Panc1 (cell line): ENCODE measurements at places on chromosomes 5 and 9. TPM values are rescaled to one million over a fixed set of nuclear protein-coding genes. Genes with fewer than 3 reads are reported as not detected.

Gene RLN2
- not detected for total RNA-seq

Gene SYNPO
- 82.8 TPM for total RNA-seq

Gene JAKMIP2
- not detected for total RNA-seq

Gene SPATA31C1
- not detected for total RNA-seq

Gene DBH
- not detected for total RNA-seq

DNA sequence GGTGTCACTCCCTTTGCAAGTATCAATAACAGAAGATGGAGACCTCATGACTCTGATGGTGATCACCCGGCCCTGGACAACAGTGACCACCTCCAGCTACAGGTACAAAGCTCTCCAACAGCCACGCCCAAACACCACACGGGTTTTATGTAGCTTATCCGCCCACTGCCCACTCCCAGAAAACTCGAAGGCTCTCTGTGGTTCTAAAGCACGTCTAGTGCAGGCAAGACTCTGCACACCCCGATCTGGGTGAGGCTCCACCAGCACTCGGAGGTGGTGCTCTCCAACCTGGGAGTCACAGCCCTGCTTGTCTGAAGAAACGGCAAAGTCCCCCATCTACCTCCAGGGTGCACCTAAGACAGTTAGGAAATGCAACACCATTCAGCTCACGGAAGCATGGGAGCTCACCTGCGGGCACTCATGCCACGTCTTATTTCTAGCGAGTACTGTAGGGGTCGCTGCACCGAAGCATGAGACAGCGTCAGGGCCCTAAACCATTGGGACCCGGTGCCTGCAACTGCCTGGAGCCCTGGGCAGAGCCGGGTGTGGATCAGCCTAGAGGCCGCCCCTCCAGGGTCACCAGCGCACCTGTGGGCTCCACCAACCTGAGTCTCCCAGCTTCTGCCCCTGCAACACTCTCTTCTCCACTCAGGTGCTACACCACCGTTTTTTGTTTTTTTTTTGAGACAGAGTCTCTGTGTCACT lies 58.1 kb upstream of the ZNF354A start:
- no peak for DNase-seq

DNA sequence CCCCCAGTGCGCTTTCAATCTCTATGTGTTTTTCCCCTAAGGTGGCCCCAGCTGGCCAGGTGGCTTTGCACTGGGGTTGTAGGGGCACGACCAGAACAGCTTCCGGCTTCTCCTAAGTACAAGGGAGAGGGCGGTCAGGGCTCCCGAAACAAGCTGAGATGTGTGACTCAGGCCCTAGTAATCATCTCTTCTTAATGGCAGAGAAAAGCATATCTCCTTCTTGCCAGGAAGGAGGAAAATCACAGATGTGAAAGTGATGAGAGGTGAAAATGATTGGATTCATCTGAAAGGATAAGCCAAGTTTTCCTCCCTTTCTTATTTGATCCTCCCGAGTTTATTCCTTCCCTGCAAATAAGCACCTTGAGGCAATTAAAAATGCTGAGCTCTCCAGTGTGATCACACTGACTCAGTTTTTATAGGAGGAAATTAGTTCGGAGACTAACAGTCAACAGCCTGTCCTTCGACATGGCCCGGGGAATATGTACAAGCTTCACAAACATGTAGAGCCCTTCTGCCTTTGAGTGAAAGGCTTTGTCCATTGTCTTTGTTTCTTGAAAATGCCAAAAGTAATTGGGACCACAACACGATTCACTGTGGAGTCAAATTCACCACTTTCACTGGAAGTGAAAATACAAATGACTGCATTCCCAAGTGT lies 514.8 kb downstream of the PSAT1 start:
- DNase-seq, result no peak

- DNase-seq, result no peak
These were observed 405.5 kb downstream of the PDE4D start for GRCh38 chr5:59487772-59488729.

DNA sequence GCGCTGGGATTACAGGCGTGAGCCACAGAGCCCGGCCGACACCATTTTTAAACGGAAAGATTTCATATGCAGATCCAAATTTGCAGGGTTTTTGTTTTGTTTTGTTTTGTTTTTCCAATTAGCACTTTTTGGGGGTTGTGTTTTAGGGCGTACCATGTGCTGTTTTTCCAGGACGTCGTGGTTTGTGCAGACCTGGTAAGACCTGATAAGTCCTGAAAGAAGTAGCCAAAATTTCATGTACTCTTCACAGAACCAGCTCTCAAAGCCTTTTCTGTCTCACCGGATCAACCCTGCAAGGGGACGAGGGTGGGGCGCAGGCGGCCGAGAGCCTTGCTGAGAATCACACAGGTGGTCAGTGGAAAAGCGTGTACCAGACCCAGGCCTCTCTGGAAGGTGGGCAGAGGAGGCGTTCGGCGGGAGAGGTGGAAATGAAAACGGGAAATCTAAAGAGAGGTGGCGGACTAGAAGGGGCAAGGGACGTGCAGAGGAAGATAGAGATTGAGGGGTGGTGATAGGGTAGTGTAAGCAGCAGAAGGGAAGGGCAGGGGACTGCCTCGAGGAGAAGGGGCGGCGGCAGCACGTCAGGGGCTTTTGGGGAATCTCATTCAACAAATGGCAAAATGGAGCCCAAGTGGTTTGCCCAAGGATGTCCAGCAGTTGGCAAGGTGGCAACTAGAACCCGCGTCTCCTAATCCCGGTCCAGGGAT lies 1.1 kb upstream of the FAF2 start:
- DNase-seq, result no peak
